ENCODE measurements at places on chromosomes 2 and 18.

DNA sequence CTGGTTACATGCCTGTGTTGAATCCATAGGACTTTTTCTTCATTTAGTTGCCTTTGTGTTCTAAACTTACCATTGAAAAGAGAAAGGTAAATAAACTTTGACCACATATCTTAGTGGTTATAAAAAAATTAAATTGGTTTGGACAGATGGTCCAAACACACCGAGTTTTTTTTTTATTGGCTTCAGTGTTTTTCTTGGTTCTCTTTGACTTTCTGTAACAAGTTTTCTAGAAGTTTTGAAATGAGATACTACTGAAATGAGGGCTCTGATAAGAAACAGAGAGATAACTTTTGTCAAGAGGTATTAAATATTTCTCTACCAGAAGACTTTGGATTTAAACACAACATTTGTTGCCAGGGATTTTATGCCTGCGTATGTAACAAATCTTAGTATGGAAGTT is 20.7 kb downstream of the SPTBN1 start:
- no peak for DNase-seq

DNA sequence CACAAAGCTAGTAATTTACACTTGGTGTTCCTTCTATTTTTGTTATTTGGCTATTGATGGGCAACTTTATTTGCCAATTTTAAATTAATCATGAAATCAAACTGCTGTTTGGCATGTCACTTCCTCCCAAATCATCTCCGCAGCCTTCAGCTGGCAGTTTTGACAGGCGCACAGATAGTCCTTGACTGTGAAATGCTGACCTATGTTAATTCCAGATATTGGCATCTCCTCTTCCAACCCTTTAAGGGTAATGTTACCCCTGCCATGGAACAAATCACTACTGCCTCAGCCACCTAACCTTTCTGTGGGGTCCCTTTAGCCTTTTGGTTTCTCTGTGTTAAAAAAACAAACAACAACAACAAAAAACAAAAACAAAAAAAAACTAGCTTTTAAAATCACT is 182.4 kb upstream of the TANK start:
- DNase-seq: no peak

DNA sequence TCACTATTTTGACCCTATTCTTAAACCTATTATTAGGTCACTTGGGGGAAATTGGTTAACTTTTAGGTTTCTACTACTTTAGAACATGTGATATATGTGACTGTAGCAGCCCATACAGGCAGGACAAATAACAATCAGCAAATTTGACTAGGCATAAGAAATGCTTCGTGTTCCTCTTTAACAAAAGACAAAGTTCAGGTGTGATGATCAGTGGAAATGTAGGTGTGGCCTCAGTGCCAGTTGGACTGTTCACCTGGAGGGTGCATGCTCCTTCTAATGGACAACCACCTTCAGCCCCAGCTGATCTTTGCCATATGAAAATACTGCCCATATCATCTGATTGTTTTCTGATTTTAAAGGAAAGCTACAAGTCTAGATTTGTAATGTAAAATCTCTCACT is 6.4 kb downstream of the PDK1 start:
- no peak for DNase-seq

DNA sequence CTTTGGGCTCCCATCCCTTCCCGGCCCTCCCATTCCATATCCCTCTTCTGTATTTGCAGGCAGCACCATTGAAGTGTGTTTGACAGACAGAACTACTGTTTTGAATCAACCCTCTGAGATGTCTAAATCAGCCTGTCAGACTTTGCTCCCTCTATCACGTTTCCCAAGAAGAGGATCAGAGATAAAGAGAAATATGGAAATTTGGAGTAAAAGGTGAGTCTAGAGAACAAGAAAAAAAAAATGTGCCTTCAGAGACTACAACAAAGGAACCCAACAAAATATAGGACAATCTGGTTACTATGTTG is 133.4 kb upstream of the NCK2 start:
- DNase-seq: no peak

- no peak for DNase-seq
Measured at GRCh38 chr2:115976916-115977315, 1534.5 kb downstream of the DPP10 start.

DNA sequence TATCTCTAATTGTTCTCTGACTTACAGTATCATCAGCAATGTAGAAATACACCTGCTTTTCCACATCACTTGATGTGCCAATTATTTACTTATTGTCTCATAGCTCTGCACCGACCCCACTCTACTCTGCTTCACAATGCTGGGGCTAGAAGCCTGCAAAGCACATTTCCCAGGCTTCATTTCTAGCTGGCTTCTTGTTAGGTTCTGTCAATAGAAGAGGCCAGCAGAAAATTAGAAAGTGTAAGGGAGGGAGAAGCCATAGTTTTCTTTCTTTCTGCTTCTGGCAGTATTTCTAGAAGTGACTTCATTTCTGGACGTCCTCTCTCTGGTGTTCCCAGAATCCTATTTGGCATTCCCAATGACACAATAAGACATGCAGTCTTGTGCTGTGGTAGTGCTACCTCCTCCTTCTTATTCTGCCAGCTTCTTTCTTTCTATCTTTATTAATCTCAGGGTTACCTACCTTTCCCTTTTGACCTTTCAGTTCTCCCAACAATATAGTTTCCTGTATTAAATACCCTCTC is 12.5 kb upstream of the TANC1 start:
- no peak for DNase-seq

- peak; percentile 89 for DNase-seq
Measured at GRCh38 chr2:240604291-240604938, 17.9 kb downstream of the CAPN10 start.

DNA sequence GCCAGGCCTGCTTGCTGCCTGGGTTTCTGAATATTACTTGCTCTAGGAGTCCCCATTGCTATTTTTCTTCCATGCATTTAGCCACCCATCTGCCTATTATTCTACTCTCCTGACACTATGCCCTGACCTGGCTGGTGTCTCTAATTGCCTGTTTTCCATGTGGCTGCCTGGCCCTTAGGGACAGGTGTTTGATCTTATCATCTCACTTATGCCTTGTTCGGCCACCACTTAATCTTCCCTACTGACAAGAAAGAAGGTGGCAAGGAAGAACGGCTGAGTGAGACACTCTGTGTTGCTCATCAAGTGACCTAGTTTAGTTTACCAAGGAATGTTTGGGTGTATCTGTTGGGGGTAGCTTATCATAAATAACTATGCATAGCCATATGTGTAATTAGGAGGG is 50.4 kb upstream of the RAPH1 start:
- no peak for DNase-seq

- DNase-seq: no peak
Measured at GRCh38 chr2:15668611-15669305, 77.1 kb downstream of the DDX1 start.

DNA sequence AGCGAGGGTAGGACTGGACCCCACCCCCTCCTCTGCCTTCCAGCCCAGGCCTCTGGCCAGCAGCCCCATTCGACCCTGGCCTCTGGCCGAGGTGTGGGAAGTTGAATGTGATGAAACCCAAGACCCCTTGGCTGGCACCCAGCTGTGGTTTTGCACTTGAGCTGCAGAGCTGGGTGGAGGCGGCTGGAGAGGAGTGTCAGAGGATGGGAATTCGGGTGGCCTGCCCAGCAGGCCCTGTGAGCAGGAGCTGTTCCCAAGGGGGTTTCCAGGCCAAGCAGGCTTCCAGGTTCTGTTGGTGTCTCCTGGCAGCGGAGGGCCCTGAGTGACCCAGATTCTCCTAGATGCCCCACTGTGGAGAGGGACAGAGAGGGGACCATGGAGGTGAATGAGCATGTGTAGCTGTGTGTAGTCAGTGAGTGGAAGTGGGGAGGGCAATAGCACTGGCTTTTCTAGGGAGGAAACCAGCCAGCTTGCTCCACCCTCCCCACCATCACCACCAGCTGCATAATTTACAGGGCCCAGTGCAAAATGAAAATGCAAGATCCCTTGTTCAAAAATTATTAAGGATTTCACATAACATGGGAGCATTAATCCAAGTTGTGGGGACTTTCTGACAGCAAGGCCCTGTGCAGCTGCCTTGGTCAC is 172.2 kb upstream of the HAAO start:
- DNase-seq: peak; percentile 96

DNA sequence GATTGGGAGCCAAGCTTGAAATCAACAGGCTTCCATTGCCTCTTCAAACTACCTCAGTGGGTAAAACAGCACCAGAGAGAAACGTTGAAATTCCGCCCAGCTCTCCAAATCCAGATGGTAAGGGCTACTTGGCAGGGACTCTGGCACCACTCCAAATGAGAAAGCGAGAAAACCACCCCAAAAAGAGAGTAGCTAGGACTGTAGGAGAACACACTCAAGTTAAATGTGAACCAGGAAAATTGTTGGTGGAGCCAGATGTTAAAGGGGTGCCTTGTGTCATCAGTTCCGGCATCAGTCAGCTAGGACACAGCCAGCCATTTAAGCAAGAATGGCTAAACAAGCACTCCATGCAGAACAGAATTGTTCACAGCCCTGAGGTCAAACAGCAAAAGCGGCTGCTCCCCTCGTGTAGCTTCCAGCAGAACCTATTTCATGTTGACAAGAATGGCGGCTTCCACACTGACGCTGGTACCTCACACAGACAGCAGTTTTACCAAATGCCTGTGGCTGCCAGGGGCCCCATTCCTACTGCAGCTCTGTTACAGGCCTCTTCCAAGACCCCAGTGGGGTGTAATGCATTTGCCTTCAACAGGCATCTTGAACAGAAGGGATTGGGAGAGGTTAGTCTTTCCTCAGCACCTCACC is 167.3 kb downstream of the ASXL3 start:
- DNase-seq: no peak

DNA sequence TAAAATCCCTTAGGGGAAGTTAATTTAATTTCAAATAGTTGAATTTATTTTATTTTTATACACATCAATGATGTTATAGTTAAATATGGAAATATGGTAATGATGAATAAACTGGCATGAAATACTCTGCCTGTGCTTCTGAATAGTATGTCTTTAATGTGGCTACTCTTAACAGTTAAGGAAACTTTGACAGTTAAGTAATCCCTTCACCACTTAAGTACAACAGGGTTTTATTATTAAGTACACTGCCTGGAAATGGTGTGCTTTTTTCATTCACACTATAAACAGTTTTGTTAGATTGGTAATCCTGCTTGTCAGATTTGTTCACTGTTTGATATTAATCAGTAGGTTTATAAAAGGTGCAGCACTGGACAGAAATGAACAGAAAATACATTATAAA is 412.0 kb upstream of the ZEB2 start:
- DNase-seq: no peak

DNA sequence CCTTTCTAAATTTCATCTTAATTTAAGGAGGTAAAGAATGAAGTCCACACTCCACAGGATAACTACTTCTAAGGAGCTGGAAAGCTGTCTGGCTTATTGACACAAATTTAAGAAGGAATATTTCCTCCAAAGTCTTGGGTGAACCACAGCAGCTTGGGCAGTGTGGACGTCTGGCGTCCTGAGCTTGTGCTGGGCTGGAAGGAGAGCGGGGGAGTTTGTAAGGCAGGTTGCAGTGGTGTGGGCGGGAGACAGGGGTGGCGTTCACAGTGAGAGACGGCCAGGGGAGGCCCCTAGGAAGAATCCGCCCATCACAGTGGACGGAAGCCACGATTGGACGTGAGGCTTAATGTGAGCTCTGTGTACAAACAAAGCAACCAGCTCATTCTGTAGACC is 25.7 kb downstream of the ADI1 start:
- DNase-seq: no peak

GRCh38 chr2:158071018-158071417 is 30.7 kb upstream of the UPP2 start:
- no peak for DNase-seq

- no peak for DNase-seq
Measured at GRCh38 chr2:162890690-162891311, 52.2 kb upstream of the KCNH7 start.

- peak; percentile 58 for DNase-seq
Measured at GRCh38 chr2:127568128-127568527, 32.6 kb downstream of the MYO7B start.

- no peak for DNase-seq
Measured at GRCh38 chr2:9769171-9770005, 73.9 kb upstream of the TAF1B start.

DNA sequence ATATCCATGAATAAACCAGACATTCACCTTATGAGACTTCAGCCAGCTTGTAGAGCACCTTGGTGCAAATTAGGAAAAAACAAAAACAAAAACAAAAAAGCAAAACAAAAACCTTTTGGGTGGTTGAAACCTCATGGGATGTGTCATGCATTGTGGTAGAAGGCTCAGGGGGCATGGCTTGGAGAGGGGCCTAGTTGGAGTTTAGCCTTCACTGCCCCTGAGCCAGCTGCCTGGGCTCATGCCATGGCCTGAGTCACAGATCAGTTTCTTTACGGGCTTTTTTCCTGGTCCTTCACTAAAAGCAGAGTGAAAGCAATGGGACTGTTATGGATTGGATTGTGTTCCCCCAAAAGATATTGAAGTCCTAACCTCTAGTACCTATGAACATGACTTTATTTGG is 22.0 kb upstream of the DAPL1 start:
- DNase-seq: peak; percentile 73

GRCh38 chr18:27447451-27447881 is 262.4 kb upstream of the CHST9 start:
- no peak for DNase-seq

- DNase-seq: peak; percentile 52
Measured at GRCh38 chr2:20612925-20613916, 37.7 kb downstream of the HS1BP3 start.

- no peak for DNase-seq
Measured at GRCh38 chr2:181782660-181783059, 102.3 kb upstream of the NEUROD1 start.

GRCh38 chr2:26585100-26585499 is 56.1 kb downstream of the CIB4 start:
- peak; percentile 58 for DNase-seq

DNA sequence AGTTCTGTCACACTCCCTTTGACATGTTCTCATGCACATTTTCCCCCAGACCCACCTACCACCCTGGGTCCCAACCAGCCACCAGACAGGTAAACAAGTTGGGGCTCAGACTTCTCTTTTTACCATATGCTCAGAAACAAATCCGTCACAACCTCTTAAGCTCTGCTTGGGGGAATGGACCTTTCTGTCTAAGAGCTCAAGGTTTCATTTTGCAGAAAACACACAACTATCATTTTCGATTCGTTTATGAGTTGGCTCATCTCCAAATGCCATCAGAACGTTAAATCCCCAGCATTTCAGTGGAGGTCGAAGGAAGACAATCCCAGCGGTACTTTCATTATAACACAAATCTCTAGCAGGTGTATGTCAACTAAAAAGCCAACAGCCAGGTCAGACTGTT is 30.6 kb upstream of the NCK2 start:
- DNase-seq: no peak

GRCh38 chr2:238974501-238975166 is 126.7 kb downstream of the TWIST2 start:
- DNase-seq: no peak

Measured in posterior vena cava (tissue), 2 donors.